ENCODE measurements at places on chromosomes 2 and 18.

DNA sequence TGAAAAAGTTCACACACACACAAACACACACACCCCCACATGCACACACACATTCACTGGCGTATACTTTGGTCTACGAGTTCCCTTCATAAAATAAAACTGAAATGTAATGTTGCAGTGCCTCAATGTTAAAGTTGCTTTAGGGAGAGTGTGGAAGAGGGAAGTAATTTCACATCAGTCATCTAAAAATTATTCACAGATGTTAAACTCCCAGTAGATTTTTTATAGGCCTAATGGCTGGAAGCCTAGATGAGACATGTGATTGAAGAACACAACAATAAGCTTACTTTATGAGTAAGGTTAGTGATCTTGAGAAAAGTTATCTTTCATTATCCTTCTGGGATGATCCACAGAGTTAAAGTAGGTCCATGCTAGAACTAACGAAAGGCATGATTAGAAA, 506.7 kb upstream of the CNTNAP5 start:
- no peak for DNase-seq

DNA sequence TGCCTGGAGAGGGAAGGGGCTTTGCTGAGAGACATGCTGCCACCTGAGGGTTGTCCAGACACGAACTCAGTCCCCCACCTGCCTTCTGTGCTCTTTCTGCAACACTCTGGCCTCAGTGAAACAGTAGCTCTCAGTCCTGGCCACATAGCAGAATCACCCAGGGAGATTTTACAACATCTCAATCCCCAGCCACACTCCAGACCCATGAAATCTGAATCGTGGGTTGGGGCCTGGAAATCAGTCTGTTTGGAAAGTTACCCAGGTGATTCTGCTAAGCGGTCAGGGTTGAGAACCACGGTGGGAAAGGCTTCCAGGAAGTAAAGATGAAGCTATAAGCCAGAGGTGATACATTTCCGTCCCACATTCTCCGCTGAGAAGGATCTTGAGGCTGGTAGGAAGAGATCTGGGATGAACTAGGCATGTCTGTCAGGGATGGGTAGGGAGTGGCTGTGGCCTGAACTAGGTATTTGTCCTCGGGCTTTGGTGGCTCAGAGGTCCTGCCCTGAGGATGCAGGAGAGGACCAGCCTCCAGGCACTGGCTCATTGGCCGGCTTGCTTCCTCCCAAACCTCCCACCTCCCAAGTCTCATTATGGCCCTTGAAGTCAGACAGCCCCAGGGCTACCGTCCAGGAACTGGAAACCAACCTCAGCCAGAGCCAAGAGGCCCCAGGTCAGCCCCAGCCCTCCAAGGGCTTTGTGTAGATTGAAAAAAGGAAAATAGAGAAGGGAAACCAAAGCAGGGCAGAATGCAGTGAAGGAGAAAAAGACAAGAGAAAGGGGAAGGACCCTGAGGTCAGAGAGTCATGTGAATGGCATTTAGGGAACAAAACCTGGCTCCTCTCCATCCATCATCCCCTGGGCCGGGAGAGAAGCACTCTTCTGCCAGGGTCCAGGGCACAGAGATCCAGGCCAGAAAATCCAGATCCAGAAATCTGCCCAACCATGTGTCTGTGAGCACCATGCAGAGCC, 119.6 kb downstream of the ZFP36L2 start:
- DNase-seq = peak; percentile 56

- DNase-seq = no peak
Observed at GRCh38 chr2:85770369-85770768, 16.6 kb downstream of the ATOH8 start.

DNA sequence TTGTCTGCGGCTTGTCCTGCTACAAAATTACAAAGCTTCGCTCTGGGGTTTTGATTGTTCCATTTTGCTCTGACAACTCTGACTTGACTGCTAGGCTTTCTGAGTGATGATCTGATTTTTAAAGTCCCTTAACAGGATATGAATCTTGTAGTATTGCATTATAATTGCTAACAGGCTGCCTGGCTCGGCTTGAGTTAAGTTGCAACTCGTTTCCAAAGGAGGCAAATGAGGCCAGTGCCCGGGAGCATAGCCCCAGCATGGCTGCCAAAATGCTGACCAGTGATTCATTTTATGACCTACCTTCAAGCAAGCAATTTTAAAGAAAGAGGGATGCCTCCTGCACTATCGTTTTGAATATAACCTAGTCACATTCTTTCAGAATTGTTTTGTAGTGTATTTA, 135.4 kb downstream of the COL6A3 start:
- DNase-seq = peak; percentile 92

- DNase-seq = no peak
Observed at GRCh38 chr2:100853909-100854810, 34.2 kb downstream of the NPAS2 start.

GRCh38 chr2:241043581-241043980, 45.2 kb downstream of the SNED1 start:
- no peak for DNase-seq

DNA sequence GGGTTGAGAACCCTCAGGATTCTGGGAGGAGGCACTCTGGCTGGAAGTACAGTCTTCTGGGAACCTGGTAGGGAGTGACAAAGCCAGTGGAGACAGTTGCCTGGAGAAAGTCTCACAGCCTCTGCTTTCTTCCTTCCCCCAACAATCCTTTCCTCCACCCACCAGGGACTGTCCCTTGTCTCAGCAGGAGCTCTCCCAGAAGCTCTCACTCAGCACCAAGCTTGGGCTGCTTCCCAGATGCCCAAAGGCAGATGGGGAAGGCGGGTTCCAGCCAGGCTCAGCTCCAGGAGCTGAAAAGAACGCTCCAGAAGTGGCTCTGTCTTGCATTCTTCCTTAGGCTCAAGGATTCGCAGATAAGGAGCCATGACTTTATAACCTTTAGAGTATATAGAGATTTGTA, 7.6 kb upstream of the NAGK start:
- no peak for DNase-seq

DNA sequence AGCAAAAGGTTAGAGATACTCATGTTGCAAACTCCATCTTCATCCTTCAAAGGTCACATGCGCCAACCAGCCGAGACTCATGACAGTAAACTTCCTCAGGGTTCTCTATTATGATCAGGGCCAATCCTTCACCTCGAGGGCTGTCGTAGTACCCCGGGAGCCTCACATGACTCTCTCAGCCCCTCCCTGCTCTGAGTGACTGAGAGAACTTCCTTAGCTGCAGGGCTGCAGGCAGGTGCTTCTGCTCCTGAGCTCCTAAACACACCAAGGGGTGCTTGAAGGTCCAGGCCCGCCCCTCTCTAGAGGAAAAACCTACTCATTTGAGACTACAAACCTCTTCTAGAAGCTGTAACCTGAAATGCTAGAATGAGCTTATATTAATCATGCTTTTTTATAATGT, 48.2 kb downstream of the LONRF2 start:
- DNase-seq = no peak

- no peak for DNase-seq
Observed at GRCh38 chr2:228465408-228465807, 283.9 kb upstream of the SPHKAP start.

GRCh38 chr18:77481541-77481940, 231.9 kb downstream of the GALR1 start:
- no peak for DNase-seq

- DNase-seq = no peak
Observed at GRCh38 chr18:50104421-50104820, 90.5 kb downstream of the MYO5B start.

DNA sequence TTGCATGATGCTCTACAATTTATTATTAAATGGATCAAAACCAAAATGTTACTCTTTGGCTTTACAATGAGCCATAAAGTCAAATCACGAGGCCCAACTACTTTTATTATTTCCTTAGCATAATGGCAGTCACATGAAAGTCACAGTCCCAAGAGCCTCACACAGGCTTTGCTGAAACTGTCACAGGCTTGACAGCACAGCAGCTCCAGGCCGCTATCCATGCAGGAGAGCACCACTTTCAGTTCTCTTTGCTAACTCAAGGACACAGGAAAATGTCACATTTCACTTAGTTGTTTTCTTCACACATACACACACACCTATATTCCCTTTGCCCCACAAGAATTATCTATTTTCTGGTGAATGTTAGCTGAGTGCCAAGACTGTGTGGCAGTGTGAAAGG, 11.1 kb upstream of the MSGN1 start:
- no peak for DNase-seq

- DNase-seq = no peak
Observed at GRCh38 chr2:139477618-139478017, 697.4 kb upstream of the NXPH2 start.

DNA sequence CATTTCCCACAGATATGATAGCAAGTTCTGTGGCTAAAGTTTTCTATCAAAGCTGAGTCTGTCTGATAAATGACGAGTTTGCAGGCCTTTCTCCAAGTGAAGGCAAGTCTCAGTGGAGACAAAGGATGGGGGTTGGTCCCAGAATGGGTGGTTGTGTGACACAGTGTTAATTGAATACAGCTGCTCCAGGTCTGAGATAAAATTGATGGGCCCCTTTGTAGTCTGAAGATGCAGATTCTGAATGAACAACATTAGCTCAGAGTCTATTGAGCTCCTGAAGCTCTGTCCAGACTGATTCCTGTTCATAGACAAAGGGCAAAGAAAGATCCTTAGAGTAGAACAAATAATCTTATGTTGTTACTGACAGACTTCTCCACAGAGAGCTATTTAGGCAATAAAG, 296.9 kb upstream of the CYRIA start:
- DNase-seq = no peak

Data from posterior vena cava (tissue), 2 donors.